ENCODE measurements at places on chromosomes 1 and 21. TPM values are rescaled to one million over a fixed set of nuclear protein-coding genes. Genes with fewer than 3 reads are reported as not detected.

Gene ZSCAN20
- 0.84 TPM for total RNA-seq

Gene HUNK
- total RNA-seq, result not detected

Gene UBL4B
- total RNA-seq, result 0.07 TPM

Gene PPIAL4G
- total RNA-seq, result not detected

Gene C1orf116
- total RNA-seq, result 34.9 TPM

Gene GPR37L1
- 0.04 TPM for total RNA-seq

Data from PC-3 (cell line).